ENCODE measurements at places on chromosomes 13 and 19.

GRCh38 chr13:106299621-106300020, 235.8 kb downstream of the EFNB2 start:
- DNase-seq, result no peak

DNA sequence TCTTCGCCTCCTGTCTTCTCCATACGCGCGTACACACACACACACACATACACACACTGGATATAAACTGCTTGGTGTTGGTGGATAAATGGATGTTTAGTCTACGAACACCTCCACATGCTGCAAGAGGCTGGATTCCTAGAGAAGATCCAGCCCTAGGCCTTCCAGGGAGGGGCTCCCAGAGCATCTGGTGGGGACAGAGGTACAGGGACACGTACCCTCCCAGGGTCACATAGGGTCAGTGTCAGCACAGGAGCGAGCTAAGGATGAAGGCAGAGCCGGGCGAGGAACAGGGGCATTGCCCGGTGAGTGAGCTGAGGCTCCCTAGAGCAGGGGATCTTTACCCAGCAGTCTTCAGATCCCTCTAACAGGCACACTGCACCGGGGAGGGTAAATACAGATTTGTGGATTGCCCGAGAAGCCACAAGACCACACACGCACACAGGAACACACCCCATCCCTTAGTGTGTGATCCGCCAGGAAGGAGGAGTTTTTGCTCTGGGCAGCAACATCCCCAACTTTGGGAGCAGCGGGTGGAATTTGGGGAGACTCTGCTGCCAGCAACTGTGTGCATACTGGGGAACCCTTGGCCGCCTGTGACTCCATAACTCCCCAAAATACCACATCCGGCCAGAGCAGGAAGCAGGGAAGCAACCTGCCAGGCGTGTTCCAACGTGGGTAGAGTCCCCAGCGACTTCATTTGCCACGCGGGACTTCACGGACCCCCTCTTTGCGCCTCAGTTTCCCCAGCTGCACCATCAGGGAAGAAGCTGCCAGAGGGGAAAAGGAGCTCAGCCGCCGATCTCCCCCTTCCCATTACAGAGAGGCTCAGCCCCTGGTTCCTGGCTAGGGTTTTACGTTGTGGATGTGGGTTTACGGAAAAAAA, 5.8 kb upstream of the TLE2 start:
- DNase-seq, result no peak

GRCh38 chr19:52535771-52536447, 8.4 kb downstream of the ZNF808 start:
- DNase-seq, result peak; percentile 93

DNA sequence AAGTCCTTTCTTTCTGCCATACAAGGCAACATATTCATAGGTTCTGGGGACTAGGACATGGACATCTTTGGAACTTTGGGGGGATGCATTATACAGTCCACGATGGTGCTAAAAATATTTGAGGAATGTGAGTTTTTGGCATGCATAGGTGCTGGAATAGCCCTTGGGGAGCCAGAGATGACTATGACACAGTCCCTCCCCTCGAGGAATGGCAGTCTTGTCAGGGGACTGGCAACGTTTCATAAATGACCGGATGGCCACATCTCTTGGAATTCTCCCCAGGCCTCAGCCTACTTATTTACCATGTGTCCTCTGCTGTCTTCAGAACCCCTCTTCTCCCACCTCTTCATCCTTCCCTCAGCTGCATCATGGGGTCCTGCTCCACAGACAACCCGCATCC, 13.6 kb downstream of the MEIOSIN start:
- DNase-seq, result no peak

DNA sequence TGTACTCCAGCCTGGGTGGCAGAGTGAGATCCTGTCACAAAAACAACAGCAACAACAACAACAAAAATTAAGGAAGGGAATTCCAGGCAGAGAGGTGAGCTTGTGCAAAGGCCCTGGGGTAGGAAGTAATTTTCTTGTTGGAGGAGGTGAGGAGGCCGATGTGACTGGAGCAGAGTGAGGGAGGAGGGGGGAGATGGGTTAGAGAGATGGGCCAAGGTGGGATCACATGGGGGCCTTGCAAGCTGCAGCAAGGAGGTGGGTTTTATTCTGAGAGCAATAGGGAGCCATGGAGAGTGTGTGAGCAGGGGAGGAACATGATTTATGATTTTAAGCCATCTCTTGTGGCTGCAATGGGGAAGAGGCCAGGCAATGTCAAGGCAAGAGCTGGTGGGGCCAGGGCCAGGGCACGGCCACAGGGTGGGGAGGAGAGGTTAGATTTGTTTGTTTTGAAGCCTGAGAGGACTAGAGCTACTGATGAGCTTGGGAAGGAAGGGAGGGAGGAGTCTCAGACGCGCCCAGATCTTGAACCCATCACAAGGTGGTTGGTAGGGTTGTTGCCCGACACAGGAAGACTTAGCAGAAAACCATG, 12.5 kb upstream of the COMP start:
- no peak for DNase-seq

- no peak for DNase-seq
These were observed 13.3 kb upstream of the ZNF681 start for GRCh38 chr19:23771761-23772674.

DNA sequence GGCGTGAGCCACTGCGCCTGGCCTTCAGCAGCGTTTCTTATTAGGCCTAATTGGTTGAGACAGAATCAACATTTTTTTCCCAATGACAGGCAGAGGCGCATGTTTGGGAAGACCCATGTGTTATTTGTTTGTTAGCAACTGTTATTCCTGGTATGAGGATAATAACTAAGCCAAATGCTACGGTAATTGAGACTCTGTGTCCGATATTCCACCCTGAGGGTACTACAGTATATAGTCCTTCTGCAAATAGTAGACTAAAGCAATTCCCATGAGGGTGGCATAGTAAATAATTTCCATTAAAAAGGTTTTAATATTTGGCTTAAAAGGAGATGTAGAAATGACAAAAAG, 18.4 kb upstream of the CCL25 start:
- no peak for DNase-seq

DNA sequence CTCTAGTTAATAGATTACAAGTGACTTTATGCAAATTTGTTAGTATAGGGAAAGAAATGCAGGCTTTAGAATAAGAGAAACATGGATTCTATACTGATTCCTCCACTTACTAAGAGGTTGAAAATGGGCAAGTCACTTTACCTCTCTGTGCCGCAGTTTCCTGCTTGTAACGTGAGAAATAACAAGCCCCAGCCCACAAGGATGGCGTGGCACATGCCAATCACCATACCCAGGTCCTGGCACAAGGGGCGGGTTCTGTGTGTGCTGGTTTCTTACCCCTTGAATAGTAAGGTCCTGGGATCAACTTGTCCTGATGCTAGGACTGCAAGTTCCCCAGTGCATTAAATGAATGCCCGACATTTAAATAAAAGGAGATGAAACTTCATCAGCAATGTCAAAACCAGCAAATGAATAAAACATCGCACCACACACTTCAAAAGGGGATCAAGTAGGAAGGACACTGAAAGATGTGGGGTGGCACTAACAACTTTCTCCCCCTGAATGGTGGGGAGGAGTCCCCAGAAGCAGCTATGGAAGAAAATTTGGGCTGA, 7.9 kb upstream of the SIGLEC9 start:
- DNase-seq, result no peak

- DNase-seq, result no peak
These were observed 28.7 kb downstream of the COMP start for GRCh38 chr19:18762125-18763023.

DNA sequence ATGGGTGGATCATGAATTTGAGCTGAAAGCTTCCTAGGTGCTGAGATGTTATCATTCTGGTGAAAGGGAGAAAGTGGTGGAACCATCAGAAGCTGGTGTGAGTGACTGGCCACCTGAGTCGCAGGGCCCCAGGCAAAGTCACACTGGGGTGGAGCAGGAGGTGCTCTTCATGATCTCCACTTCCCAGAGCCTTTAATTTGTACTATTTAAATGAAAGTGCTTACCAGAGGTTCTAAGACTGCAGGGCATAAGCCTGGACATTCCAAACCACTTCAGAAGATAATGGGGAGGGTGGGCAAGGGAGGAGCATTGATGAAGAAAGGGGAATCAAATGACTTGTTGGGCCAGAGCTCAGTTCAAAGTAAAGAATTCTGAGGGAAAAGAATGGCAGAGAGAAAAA, 156.1 kb downstream of the RGCC start:
- no peak for DNase-seq

DNA sequence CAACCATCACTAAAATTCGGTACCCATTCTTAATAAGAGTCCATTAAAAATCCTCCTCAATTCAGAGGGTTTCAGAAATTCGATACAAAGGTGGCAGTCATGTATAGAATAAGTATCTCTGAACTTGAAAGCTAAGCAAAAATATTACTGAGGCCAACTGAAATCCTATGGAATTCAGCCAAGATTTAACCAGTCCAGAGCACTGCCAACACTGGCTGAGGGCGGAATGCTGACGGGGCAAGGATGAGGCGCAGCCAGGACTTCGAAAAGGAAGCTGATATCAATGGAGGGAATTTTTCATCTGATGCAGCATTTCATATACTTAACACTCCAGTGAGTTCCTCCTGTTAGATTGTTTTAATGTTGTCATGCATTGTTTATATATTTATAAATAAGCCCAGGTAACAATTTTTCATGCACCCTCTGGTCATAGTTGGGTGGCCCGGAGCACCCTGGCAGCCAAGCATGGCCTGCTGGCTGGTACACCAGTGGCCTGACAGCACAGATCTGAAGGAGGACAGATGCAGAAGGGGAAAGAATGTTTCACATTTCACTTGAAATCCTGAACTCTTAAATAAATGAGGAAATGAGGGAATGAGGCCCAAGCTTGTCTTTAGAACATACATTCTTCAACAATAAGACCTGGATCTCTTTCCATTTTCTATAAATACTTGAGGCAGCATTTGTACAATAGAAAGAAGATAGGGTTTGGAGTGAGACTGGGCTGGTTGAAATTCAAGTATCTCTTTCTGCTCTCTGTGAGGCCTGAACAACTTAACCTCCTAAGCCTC, 41.5 kb downstream of the WDFY2 start:
- no peak for DNase-seq

DNA sequence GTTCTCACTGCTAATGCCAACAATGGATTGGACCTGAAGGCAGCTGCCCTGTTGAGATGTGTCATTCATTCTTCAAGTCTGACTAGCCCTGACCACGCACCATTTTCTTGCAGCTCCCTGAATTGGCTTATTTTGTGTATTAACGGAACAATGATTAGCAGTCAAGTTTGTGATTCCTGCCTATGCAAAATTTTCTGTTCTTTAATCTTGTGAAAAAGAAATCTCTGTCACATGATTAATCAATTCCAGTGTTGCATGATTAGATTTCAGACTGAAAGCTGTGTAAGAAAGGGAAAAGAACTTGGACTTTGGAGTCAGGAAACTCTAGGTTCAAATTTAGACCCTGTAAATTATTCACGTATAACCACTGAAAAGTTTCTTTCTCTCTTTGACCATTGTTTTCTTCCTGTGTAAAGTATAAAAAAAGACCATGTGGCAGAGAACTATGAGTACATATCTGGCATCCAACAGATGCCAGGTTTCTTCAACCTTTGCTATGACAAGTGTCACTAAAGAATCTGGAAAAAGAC, 64.5 kb upstream of the SLC10A2 start:
- no peak for DNase-seq

GRCh38 chr13:83929157-83929556, 46.9 kb upstream of the SLITRK1 start:
- no peak for DNase-seq

Measured in stimulated activated CD8-positive, alpha-beta memory T cell treated with anti-CD3 and anti-CD28 coated beads, Interleukin-4, amount 100 ng/mL, for 24 hours (primary cell).